ENCODE measurements at places on chromosomes 2 and 18.

GRCh38 chr2:202771336-202771735 lies 100.2 kb downstream of the ICA1L start:
- no peak for DNase-seq

DNA sequence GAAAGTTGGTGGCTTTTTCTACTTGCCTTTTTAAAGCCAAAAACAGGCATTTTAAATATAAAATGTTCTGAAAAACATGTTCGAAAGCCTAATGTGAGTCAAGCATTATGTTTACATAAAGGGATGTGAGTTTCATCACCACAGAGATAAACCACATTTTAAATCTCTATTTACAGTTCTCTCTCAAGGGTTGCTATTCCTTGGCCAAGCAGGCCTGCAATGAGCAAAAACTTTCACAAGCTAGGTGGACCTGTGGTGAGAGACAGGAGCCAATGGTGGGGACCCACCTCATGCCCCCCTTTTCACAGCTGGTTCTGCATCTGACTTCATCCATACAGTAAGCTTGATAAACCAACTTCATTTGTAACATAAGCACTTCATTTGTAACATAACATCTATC lies 65.1 kb downstream of the CUL3 start:
- DNase-seq, result peak; percentile 54

DNA sequence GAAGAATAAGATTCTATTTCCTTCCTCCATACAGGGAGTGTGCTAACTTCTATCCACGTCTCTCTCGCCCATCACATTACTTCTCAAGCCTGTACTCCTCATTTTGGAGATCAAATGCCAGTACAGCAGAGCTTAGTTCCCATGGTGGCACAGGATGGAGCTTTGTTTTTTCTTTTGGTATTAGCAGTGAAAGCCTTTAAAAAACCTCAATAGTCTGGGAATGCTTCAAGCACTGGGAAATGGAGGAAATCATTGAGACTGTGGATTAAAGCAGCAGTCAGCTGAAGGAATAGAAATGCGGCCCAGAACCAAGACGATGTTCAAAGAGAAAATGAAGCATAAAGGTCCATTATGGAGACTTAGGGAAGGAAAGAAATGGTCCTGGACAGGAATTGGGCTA lies 102.3 kb downstream of the NRXN1 start:
- no peak for DNase-seq

- DNase-seq, result no peak
Measured at GRCh38 chr2:130808482-130809268, 28.0 kb upstream of the ARHGEF4 start.

DNA sequence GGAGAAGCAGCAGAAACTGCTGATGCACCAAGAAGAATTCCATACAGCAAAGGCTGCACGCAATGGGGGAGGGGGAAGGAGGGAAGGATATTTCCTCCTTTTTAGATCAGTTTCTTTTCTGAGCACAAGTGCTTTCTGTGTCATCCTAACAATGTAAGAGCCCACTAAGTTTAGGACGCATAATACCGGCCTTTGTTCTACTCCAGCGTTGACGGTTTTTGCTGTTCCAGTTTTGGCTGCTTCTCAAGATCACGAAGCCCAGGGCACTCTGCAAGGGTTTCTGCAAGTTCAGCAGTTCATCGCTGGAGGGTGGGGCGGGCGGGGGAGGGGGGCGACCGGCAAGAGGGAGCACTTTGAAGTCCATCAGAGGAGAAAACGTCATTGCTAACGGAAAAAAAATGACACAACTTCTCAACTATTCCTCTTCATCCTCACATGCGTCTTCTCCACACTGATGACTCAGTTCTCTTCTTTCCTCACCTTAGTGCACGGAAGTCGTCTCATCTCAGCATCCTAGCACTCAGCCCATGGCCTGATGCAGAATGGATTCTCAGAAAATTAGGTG lies 8.7 kb downstream of the FAM178B start:
- DNase-seq, result peak; percentile 21

DNA sequence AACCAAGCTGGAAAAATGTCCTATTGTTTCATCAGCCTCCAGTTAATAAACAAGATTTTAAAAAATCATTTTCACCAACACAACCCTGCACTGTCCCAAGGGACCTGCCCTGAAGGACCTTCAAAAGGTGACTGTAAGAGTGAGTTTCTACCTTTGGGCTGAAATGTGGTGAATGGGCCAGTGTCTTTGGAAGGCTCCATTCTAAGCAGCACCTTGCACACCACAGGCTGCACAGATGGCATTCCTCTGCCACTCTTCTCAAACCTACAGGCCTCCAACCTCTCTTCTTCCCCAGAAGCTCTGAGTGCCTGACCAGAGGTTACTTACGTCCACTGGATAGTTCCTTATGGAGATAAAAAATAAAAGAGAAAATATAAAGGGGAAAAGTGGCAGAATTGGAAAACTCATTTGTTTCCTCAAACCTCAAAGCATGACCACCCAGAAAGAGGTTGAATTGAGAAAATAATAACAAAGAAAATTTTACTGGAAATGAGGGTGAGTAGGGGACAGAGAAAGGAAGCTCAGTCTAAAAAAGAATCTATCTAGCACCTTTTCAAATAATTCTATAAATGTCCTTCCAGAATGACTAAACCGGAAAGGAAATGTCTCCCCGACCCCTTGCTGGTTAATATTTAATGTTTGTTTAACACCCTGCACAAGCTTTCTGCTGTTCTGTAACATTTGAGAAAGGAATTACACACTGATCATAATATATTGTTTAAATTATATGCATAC lies 175.7 kb downstream of the METTL4 start:
- DNase-seq, result no peak

DNA sequence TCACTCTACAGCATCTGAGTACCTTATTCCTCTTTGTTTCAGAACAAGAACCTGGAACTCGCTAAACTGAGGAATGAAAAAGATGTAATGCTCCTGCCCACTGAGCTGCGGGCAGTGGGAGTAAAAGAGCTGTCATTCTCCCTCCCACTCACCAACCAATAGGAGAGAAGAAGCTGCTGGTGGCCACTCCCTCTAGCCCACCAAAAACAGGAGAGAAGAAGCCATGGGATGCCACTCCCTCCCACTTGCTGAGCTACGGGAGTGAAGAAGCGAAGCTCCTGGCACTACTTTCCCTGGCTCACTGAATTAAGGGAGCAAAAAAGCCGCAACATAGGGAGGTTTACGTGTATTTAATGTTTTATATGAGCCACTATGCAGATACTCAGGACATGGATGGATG lies 53.7 kb downstream of the RIT2 start:
- DNase-seq, result no peak

DNA sequence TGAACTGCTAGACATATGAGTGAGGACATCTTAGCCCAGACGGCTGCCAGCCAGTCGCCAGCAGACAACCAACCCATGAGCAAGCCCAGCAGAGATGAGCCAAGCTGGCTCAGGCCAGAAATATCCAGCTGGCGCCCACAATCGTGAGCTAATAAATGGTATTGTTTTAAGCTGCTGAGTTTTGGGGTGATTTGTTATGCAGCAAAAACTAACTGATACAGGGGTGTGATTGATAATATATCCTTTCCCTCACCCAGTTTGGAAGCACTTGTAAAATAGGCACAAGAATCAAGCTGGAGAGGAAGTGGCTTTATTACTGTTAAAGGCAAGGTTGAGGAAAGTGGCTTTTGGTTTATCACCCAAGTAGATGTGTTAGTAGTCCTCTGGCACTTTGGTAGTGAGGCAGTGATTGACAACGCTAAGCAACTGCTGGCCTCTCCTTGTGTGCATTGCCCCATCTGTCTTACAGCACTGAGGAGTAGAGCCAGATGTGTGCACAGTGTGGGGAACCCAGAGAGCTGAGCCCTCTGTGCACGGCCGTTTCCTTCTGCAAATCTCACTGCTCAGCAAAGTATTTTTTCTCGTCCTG lies 110.1 kb downstream of the MYO1B start:
- DNase-seq, result no peak

- DNase-seq, result no peak
Measured at GRCh38 chr18:23538870-23539269, 35.6 kb downstream of the RMC1 start.

DNA sequence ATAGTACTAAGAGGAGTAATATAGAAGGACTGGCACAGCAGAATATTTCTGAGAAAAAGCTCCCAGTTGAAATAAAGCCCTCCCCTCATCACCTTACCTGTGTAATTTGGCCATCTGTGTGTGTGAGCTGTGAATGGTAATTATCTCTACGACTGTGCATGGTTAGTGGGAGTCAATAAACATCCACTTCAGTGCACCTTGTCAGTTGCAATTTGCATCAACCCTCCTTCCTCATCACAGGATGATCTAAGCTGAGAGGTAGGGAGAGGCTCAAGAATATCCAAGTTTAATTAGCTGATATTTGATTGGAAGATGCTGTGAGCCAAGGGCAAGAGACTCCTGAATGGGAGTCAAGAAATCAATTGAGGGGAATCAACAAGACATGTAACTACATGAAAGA lies 694.9 kb upstream of the KLHL29 start:
- DNase-seq, result no peak

DNA sequence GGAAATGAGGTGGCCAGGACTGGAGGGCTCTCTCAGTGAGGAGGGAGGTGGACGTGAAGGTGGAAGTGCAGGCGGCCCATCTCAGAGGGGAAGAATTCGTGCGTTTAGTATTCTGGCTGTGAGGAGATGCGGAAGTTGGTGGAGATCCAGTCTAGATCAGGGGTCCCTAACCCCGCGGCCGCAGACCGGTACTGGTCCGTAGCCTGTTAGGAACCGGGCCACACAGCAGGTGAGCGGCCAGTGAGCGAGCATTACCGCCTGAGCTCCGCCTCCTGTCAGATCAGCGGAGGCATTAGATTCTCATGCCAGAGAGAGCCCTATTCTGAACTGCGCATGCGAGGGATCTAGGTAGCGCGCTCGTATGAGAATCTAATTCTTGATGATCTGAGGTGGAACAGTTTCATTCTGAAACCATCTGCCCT lies 1.6 kb upstream of the FHOD3 start:
- no peak for DNase-seq

DNA sequence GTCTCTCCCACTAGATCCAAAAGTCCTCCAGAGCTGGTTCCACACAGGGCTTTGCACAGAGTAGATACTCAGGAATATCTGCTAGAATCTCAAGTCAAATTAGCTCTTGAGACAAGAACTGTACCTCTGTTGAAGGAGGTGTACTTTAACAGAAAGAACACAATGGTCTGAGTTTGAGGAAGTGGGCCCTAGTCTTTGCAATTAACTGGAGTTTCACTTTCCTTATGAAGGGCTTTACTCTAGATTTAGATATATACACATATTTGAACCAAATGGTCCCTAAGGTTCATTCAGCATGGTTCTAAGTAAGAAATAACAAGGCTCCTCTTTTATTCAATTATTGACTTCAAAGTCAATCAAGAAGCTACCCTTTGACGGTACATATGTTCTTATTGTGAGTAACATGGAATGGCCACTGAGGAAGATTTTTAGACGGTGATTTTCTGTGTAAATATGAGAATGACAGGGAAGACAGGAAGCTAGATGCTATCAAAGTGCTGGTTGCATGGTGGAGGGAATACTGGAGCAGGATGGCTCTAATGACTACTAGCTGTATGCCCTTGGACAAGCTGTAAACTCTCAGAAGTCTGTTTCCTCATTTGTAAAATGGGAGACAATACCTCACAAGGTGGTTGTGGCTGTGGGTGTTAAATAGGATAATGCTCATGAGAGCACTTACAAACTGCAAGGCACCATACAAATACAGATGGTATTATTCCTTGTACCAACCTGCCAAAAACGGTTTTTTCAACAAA lies 73.5 kb upstream of the SERTAD2 start:
- DNase-seq, result no peak

DNA sequence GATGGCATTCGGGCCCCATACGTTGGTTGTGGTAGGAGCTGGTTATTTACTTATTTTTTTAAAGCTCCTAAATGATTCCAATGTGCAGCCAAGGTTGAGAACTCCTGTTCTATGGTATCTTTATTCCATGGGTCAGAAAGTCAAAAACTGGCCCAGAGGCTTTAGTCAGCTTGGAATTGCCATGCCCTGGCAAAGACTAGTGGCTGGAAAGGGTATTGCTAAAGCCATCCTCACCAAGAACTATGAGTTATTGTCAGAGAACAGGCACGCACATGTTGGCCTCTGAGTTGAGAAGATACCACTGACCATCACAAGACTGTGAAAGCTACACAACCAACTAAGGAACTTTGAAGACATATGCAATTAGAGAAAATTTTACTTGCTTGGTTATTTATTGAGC lies 47.9 kb upstream of the ACMSD start:
- no peak for DNase-seq

DNA sequence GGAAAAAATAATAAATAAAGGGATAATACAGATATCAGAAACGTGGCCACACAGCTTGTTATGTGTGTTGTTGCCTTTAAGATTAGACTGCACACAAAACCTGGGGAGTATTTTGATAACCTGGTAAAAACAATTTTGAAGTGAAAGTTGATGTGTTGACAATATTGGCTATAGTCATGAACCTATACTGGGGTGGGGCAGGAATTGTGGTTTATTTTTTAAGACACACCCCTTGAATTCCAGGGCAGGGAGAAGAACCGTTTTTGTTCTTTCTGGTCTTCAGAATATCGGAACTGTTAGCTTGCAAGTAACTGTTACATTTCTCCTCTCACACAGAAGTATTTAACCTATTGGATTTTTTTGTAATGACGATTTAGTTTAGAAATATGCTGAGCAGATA lies 80.4 kb downstream of the LIMS1 start:
- DNase-seq, result no peak

DNA sequence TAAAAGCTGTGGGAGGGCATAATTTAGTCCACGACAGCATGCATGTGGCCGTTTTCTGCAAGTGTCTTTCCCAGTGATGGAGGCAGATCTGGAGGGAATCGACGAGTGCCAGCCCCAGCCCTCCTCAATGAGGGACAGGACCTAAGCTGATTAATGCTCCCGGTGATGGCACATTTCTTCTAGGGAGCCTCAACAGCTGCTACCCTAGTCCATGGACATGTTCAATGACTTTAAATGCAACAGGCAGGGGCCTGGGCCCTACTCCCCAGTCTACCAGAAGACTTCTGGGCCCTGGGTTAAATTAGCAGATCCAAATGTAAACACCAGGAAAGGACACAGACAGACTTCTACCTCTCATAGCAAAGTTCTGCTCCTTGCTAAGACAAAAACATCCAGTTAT lies 155.1 kb downstream of the ACTR3 start:
- no peak for DNase-seq
